ENCODE measurements at places on chromosomes 1 and 21. TPM values are rescaled to one million over a fixed set of nuclear protein-coding genes. Genes with fewer than 3 reads are reported as not detected.
A peak's percentile ranks its signal among the peaks of the same experiment; 100 is the strongest.

DNA sequence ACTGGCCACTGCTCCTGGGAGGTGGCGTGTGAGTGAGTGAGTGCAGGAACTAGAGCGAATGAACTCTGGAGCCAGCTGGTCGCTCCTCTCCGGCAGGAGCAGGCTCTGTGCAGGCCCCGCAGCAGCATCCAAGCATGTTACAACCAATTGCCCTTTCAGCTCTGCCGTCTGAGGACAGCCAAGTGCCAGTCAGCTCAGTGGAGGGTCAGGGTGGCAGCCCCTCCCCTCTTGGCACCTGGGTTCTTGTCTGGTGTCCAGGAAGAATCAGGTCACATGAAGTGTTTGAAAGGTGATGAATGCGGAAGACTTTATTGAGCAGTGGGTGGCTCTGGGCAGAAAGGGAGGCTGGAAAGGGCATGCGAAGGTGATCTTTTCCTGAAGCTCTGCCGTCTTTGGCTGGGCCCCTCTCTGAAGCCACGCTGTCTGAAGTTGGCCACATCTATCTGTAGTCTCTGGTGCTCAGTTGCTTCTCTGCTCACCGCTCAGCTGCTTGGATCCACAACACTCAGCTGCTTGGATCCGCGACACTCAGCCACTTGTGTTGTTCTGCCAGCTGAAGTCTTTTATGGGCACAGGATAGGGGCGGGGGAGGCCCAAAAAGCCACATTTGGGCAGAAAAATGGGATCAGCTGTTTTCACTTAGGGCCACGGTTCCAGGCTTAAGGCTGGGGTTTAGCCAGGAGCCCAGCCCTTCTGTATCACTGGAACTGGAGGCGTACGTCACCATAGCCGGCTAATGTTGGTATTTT, 139.8 kb downstream of the ADSS2 start:
- peak; percentile 28 for DNase-seq

DNA sequence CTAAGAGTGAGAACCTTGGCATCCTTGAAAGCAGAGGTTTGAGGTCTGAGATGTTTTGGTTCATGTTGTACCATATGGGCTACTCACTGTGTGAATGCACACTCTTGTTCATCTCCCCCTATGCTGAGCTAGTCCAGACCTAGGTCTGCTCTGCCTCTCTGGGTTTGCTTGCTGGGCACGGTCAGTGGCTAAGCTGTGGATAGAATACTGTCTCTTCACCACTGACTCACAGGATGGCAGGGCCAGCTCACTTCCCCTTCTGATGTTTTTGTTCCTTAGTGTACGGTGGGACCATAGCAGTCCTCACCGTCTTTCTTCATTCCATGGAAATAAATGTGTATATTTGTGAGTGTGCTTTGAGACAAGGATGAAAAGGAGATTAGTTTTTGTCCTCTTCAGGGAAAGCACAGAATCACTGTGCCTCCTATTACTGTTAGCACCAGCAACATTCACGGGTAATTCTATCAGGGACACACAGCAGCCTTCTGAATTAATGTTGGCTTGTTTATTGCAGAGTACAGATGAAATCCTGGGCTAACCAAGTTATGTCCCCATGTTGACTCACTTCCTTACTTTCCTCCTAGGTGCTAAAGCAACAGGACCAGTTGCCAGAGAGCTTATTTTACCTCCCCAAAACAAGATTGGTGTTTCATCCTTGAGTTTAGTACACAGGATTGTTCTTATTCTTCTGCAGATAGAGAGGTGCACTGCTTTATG, 56.9 kb upstream of the IVNS1ABP start:
- DNase-seq = no peak

DNA sequence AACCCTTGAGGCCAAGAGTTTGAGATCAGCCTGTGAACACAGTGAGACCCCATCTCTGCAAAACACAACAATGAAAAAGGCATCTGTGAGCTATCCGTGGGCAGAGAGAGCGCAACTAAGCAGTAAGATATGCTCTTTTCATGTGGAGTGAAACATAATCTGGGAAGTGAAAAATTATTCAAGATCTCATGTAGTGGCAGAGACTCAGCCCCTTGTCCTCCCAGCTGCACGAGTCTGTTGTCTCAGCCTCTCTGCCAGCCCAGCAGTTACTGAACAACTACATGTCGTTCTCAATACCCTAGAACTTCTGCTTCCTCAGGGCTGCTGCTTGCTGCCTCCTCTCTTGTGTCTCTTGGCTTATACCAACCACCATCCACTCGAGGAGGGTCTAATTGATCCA, 61.3 kb upstream of the WDR26 start:
- no peak for DNase-seq

DNA sequence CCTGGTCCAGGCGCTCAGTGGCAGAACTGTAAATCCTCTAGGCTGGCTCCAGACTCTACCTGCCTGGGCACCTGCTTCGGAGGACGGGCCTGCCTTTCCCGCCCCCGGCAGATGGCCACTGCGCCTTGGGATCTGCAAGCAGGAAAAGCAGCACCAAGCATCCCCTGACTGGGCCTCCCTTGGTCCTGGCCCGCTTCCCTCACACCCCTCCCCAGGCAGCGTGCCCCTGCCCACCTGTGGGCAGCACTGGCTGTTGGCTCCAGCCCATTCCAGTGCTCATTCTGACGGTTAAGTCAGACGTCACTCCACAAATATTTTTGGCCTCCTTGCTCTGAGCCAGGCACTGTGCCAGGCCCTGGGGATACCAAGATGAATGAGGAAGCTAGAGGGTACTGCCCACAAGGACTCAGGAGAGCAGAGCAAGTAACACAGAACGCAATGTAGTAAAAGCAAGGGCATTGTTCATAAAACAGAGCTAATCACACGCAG, 22.0 kb upstream of the BLACAT1 start:
- DNase-seq = peak; percentile 43

DNA sequence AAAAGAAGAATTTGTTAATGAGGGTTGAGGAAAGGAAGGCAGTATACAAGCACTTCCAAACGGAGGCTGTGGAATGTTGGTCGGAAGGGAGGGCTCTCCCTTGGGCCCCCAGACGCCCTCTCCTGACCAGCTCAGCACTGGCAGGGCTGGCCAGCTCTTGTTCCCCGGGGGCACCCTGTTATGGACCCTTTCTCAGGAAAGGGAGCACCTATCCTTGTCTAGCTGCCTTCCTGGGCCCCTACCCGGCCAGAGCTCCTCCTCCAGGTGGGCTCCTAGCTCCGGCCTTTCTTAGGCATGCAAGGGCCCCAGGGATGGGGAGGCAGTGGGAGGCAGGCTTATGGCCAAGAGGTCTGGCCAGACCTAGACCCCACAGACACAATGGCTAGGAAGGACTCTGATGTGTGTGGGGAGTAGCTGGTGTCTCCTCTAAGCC, 926 bp downstream of the BLACAT1 start:
- no peak for DNase-seq

DNA sequence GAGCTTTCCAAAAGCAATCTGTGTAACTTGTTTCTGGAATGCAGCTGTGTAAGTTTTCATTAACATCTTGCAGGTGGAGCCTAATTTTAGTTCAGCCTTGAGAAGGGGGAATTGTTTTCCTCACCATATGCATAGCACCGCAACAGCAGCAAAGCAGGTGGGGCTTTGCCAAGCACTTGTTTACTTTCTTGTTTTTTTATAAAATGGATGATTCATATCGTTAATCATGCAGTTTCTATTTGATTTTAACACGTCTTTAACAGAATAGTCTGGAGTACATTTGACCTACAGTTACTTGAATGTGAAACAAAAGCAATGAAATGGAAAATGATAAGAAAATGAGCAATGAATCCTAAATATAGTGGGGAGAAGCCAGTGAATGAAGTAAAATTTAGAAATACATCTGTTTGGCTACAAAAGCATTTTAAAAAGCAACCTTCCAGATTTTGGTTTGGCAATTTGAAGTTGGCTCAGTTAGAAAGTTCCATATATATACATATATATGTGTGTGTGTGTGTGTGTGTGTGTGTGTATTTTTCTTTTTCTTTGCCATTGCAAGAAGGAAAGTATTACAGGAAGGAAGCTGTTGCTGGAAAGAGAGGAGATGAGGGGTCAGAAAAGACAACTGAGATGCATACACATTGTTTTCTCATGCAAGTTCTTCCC, 119.0 kb upstream of the ADGRL2 start:
- peak; percentile 69 for DNase-seq

GRCh38 chr1:46749404-46749803, 30.5 kb upstream of the EFCAB14 start:
- DNase-seq = no peak

DNA sequence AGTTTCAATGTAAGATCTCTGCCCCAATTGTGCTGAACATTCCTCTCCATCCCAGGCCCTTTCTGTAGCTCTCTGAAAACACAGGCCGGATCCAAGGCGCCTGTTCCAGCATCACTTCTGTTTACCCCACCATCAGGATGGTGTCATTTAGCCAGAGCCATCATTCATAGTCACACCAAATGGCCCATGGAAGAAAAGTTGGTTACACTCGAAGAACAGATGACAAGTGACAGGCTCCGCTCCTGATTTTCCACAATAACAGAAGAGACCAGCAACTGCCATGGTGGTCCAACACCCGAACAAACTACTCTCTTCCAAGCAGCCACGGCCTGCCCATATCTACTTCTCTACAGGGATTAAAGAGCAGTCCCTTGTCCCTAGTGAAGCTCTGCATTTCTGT, 59.9 kb upstream of the PROX1 start:
- DNase-seq = no peak

DNA sequence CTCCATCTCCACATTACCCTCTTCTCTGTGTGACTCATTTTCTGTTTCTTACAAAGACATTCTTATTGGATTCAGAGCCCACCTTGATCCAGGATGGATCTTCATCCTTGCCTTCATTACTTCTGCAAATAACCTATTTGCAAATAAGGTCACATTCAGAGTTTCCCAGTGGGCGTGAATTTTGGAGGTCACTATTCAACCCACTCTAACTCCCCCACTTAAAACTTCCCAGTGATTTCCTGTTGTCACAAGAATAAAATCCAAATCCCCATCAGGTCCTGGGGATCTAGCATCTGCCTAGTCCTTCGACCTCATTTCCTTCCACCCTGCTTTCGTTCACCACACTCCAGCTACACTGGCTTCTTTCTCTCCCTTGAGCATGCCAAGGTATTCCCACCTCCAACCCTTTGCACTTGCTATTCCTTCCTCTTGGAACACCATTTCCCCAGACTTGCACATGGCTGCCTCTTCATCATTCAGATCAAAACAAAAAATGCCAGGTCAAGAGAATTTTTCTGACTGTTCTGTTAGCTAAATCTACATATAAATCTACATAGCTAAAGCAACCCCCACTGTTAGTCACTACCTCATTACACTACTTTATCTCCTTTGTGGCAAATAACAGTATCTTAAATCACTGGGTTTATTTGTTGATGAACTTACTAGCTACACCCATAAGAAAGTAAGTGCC, 187.2 kb downstream of the TOMM20 start:
- DNase-seq = no peak

GRCh38 chr1:14140831-14141401, 440.9 kb downstream of the PRDM2 start:
- peak; percentile 73 for DNase-seq

DNA sequence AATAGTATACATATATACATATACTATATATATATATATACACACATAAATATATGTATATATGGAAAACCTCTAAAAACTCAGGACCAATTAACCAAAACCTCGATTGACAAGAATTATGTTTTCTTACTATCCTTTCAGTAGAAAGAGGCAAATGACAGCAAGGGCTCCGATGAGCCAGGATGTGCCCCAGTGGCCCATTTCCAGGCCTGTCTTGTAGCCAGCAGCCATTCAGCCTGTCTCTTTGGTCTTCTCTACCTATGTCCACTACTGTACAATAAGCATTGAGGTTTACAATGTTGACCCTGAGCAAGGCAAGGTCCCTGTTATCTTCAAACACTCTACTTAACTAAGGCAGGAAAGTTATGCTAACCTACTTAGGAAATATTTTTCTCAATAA, 9.8 kb downstream of the KCNA2 start:
- DNase-seq = no peak

GRCh38 chr1:234683861-234684632, 74.1 kb upstream of the IRF2BP2 start:
- DNase-seq = no peak

- peak; percentile 67 for DNase-seq
Observed at GRCh38 chr21:35933466-35933865, 126.9 kb downstream of the SETD4 start.

DNA sequence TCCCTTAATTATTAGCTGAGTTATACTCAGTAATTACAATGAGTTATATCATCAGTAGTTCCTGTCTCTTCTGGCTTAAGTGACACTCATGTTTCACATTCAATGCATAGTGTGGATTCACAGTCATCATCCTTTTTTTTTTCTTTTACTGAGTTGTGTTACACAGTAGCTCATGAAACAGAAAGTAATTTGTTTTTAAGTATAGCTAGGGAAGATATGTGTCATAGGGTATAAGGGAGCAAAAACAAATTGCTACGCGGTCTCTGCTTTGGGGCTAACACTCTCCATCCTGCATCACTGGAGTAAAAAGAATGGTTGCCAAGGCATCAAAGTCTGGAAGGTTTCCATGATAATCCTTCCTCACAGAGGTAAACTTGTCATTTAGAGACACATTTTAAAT, 971.7 kb upstream of the NCAM2 start:
- DNase-seq = no peak

- DNase-seq = no peak
Observed at GRCh38 chr1:184755226-184756065, 788 bp upstream of the EDEM3 start.

GRCh38 chr1:26337625-26338024, 16.3 kb downstream of the CRYBG2 start:
- no peak for DNase-seq

GRCh38 chr1:56436912-56437417, 142.4 kb downstream of the PLPP3 start:
- DNase-seq = no peak

GRCh38 chr21:29114765-29115500, 15.5 kb upstream of the MAP3K7CL start:
- peak; percentile 27 for DNase-seq

The RNF115 gene
- 16.8 TPM for polyA plus RNA-seq

The PPCS gene
- 43.6 TPM for polyA plus RNA-seq

The PTPRF gene
- 12.9 TPM for polyA plus RNA-seq

The MYOC gene
- 2.4 TPM for polyA plus RNA-seq

The PPIAL4G gene
- not detected for polyA plus RNA-seq

The HES3 gene
- polyA plus RNA-seq = not detected

The PM20D1 gene
- polyA plus RNA-seq = 0.18 TPM

The KCNJ6 gene
- polyA plus RNA-seq = 3.1 TPM

The GPR52 gene
- not detected for polyA plus RNA-seq

The LTN1 gene
- polyA plus RNA-seq = 19.0 TPM

The NMNAT2 gene
- 1.9 TPM for polyA plus RNA-seq

The KRTAP20-1 gene
- not detected for polyA plus RNA-seq

All from muscle of back (tissue), 13 donors.